ENCODE measurements at places on chromosomes 1 and 21.

DNA sequence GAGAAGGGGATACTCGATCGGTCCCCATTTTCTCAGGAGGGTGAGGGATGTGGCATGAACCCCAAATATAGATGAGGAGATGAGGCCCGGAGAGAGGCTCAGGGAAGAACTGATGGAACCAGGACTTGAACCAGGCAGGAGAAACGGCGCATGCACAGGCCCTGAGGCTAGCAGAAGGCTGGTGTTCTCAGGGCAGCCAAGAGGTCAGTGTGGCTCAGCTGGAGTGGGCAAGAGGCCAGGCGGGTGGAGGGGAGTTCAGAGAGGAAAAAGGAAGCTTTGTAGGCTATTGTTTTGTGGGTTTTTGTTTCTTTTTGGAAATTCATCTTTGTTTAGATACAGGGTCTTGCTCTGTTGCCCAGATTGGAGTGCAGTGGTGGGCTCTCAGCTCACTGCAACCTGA lies 122.0 kb downstream of the LACTBL1 start:
- no peak for DNase-seq

DNA sequence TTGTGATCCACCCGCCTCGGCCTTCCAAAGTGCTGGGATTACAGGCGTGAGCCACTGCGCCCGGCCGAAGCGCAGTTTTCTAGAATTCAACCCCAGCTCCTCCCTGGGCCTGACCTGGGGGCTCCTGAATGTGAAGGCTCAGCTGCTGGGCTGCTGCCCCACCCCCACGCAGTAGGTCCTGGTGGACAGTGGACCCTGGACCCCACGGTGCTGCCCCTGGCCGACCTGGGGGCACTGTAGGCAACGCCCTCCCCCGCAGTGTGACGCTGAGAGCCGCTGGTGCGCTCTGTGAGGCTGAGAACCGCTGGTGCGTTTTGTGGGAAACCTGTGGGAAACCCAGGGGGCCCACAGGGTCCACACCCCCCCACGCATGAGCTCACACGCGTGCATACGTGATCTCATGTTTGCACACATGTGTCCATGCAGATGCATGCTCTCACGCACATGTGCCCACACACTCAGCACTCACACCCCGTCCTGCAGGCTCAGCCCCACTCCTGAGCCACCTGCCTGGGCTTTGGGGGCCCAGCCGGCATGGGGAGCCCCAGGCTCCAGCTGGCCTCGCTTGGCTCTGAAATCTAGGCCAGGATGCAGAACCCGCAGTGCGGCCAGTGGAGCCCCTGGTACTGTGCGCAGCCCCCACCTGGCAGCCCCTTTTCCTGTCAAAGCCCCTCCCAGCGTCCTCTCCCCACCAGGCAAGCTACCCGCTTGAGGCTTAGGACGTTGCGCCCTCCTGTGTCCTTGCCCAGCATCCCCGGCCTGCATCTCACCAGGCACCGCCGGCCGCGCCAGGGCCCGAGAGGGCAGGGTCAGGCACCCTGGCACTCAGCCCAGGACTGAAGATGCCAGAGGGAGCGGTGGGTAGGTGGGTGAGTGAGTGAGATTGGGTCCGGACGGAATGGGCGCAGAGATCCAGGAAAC lies 67.7 kb downstream of the COL18A1 start:
- no peak for DNase-seq

GRCh38 chr1:233479110-233479890 lies 134.6 kb upstream of the KCNK1 start:
- no peak for DNase-seq

DNA sequence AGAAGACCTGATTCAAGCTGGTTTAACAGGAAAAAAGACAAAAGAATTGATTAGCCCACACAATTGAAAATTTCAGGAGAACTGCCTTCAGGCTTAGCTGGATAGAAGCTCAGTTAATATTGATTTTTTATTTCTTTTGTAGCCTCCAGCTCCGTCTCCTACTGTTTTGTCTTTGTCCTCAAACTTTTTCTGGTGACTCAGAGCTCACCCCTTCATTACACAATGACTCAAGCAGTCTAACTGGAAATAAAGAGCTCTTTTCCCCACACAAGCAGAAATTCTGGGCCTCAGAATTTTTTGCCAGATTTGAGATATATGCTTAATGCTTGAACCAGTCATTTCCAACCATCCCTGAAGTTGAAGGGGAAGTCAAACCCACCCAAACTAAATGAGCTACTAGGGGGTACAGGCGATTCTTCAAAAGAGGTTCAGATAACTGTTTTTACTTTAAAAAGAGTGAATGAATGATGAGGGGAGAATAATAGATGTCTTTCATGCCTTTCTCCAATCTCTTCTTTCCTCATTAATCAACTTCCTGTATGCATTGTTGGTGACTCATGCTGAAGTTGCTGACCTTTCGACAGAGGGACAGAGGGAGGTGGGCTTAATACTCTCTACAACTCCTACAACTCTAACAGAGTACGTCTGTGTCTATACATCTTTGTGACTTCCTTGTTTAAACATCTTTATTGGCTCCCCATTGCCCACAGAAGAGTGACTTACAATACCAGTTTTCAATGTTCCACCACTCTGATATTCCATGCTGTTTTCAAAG lies 6.2 kb upstream of the ACP6 start:
- DNase-seq, result peak; percentile 75

DNA sequence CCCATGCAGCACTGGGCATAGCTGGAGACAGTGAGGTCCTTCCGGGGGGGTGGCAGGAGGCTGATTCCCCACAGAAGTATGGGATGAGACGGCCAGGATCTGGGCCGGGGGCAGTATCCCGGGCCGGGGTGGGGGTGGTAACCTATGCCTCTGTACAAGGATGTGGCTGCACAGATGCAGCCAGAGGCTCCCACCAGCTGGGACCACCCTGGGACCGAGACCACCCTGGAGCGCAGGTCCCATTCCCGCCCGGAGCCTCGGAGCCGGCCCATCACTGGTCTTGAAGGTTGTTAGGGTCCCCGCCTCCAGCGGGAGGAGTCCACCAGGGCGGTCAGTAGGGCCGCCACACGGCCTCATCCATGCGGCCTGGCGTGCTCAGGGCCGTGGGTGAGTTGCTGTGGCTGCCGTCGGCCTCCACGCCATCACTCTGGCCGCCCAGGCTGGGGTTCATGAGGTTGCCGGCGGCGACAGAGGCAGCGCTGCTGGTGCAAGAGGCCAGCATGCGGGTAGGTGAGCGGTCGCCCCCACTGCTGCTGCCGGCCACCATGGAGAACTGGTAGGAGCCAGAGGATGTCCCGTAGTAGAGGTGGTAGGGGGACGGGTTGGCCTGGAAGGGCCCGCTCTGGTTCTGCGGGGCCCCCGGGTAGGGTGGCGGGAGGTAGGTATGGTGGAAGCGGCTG lies 28.1 kb downstream of the RUNX3 start:
- no peak for DNase-seq

- DNase-seq, result peak; percentile 25
These were observed 150.4 kb downstream of the OMA1 start for GRCh38 chr1:58396150-58396549.

GRCh38 chr1:53075206-53075605 lies 13.2 kb downstream of the PODN start:
- DNase-seq, result no peak

- peak; percentile 32 for DNase-seq
These were observed 5.2 kb upstream of the HSD3B2 start for GRCh38 chr1:119409731-119410130.

DNA sequence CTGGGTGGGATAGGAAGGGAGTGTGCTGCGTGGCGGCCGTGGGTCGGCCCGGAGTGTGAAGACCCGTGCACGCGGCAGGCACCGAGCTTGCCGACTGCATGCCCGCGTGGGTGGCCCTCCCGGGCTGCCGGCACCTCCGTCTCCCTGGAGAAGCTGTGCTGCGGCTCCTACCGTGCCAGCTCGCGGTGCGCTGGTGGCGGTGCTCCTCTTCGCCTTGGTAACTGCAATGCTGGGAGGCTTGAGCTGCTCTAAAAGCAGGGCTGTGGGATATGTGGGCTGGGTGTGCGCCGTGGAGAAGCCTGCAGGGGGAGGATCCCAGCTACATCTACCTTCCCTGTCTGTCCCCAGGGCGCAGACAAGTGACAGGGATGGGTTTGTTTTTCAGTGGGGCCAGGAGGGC lies 2.4 kb downstream of the GABRD start:
- no peak for DNase-seq
